ENCODE measurements at places on chromosomes 3 and 15.
A peak's percentile ranks its signal among the peaks of the same experiment; 100 is the strongest.

- no peak for DNase-seq
Observed at GRCh38 chr3:161320837-161321236, 50.5 kb downstream of the SPTSSB start.

DNA sequence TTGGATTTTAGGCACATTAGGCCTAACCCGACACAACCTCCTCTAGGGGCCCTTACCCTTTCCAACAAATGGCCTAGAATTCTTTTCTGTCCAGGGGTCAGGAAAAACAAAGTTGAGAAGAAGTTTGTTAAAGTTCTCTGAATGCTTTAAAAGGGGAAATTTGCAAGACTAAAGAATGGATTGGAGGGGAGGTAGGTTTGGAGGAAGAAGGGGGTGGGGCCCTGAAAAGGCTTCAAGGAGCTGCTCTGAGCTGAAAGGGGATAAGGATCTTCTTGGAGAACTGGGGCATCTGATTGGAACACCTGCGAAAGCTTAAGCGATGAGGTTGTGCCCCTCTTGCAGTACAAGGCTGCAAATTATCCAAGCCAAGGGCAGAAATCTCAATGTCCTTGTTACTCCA is 3.9 kb upstream of the SENP2 start:
- no peak for DNase-seq

GRCh38 chr15:65856821-65857455 is 12.4 kb upstream of the RAB11A start:
- DNase-seq, result peak; percentile 69

- DNase-seq, result no peak
Observed at GRCh38 chr3:184927796-184928315, 115.9 kb downstream of the VPS8 start.

GRCh38 chr15:48373821-48374451 is 42.7 kb downstream of the DUT start:
- DNase-seq, result no peak

All from CD8-positive, alpha-beta T cell (primary cell).